ENCODE measurements at places on chromosomes 6 and 20.

DNA sequence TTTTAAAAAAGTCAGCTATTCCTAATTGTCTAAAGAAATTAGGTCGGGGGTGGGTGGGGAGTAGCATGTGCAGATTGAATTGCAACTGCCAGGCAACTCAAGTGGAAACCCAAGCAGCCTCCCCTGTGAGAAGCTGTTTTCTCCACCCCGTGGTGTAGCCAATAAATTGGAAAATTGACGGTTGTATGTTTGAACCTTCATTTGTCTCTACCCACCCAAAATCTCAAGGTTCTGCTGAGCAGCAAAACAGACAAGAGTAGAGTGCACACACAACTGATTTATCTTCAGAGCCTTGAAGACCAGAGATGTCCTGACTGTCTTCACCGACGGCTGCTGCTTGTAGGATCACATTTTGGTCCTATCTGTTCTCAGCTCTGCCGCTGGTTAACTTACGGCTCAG is 88.5 kb downstream of the DTD1 start:
- no peak for DNase-seq

DNA sequence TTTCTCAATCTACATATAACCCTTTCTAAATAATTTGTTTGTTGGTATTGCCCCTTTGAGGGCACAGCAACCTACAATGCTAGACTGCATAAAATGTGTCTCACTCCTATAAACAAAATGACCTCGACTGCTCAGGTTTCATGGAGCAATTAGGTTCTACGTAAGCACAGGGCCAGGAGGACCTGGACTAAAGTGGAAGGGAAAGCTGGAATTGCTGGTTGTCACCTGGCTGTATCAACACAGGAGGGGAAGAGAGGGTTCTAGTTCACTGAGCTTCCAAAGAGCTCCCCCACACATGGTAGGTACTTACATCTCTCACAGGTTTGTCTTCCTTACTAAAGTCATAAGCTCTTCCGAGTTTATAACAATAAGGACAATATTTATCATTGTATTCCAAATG is 51.0 kb downstream of the NCOA6 start:
- DNase-seq: no peak

DNA sequence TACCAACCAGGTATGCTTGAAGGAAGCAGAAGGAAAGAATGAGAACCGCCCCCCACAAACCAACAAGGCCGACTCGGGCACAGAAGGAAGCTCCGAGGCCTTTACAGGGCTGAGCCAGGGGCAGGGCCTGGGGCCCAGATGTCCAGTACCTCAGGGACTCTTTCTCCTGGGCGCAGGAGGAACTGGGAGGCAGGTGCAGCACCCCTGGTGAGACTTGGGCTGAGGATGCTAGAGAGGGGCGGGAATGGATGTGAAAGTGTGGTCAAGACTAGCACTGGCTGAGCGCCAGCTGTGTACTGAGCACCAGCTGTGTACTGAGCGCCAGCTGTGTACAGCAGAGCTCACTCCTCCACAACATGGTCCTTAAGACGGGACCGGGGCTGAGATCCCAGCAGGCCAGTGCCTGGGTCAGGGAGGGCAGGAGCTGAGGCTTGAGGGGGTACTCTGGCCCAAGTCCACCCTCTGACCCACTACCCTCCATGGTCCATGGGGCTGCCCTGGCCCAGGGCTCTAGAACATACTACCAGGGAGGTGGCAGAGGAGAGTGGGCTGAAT is 369.4 kb downstream of the TAF4 start:
- DNase-seq: no peak

- DNase-seq: peak; percentile 21
Measured at GRCh38 chr6:129114636-129115391, 231.9 kb downstream of the LAMA2 start.

DNA sequence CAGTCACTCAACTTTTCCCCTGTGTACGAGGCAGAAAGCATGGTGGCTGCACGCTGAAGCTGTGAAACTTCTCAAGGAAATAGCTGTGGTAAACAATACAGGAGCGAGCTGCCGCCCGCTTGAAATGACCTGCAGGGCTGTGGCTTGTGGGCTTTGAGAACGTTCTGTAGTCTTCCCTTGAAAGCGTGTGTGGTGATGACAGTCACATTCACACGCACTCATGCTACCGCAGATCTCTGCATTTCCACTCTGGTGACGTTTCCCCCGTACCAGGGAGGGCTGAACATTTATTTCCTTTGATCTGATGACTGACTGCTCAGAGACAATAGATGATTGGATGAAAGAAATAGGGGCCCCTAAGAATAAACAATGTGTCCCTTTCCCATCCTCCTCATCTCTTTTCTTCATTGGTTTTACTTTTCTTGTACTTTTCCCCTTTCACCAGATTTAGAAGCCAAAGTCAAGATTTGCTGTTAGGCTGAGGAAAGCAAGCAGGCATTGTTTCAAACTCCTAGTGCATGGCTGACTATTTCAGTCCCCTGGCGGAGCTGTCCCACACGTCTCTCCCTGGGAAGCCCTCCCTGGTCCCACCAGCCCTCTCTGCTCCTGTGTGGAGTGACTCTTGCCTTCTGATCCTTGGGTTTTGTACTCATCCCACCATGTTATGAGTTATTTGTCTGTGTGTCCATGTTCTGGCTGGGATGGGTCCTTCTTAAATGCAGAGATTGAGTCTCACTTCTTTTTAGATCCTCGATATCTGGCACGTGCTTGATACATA is 3.9 kb downstream of the SYTL3 start:
- DNase-seq: peak; percentile 52

DNA sequence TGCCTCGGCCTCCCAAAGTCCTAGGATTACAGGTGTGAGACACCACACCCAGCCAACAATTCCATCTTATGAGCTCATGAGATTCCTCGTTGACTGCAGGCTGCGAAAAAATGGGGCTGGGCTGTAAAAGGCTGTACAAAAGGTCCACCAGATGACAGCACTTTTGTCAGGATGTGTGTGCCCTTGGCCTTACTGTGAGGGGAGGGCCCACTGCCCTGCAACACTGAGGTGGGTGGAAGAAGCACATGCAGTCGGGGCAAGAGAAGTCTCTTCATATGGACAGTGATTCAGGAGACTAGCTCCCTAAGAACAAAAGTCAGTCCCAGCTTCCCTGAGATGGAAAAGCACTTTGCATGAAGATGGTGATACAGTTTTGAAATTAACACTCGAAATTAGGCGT is 50.5 kb downstream of the KCTD20 start:
- DNase-seq: peak; percentile 17

DNA sequence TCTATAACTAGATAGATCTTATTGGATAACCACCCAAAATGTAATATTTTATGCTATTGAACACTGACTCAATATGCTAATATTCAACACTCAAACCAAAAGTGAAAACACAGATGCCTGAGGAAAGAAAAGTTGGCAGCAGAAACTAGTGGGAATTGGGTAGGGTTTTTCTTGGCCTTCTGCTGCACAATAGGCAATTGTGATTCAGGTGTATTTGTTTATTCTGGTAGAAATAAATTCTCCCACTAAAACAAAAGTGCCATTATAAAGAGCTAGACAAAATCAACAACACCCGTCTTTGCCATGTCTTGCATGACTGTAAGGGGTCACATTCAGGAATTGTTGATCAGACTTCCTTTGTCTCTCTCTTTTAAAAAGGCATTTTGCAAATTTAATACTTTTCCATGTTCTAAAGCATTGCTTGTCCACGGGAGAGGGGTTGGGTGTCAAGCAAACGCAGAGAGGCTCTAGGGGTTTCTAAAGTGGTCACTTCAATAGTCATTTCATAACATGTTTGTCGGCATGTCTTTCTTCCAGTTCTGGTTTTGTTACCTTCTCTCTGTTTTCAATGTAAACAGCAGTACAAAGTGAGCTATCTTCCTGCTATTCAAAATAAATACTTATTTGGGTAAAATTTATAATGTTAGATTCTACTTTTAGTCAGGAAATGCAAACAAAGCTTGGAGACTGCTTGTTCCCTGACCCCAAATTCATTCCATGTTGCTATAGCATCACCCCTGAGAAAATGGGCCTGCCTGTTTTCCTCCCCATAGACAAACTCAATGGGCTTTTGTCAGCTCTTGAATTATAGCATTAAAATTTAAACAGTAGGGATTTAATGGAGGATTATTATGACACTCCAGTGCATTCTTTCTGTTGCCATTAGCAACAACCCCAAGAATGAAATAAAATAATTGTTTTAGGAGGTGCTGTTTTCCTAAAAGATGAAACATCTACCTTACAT is 217.0 kb upstream of the CCN2 start:
- DNase-seq: no peak

DNA sequence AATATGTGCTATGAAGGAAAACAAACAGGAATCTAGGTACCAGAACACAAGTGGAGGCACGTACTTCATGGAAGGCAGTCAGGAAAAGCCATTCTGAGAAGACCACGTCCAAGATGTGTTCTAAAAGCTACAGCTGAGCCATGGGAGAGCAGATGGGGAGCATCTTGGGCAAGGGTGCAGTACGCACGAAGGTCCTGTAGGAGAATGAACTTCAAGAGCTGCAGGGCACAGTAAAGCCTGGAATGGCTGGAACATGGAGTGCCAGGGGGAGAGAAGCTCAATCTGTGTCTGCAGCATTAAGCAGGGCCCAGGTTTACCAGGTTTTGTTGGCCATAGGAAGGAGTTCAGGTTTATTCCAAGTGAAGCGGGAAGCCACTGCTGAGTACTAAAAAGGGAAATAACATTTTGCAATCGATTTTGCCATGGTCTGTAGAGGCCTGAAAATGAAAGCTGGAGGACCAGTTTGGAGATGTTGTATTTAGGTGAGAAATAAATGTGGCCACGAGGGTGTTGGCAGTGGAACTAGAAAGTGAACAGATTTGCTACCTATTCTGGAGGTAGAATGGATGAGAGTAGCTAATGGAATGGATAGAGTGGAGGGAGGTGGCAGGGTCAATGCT is 29.9 kb downstream of the ADTRP start:
- DNase-seq: peak; percentile 86

DNA sequence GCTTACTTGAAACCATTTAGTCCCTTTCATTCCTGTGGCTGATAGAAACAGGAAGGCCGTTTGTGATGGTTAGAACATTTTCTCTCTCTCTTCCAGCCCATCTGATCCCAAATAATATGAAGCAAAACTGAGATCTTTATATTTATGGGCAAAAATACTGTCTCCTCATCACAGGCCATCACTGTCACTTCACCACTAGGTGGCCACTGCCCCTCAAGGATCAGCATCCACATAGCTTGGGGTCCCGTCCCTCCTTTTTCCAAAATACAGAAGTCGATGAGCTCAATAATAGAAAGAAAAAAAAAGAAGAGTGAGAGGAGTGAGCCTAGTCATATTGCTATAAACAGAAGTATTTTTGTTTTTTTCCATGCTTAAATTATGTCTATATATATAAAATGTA is 46.4 kb upstream of the LAMP5 start:
- DNase-seq: peak; percentile 37

GRCh38 chr20:48186915-48187314 is 401.6 kb upstream of the SULF2 start:
- DNase-seq: no peak

DNA sequence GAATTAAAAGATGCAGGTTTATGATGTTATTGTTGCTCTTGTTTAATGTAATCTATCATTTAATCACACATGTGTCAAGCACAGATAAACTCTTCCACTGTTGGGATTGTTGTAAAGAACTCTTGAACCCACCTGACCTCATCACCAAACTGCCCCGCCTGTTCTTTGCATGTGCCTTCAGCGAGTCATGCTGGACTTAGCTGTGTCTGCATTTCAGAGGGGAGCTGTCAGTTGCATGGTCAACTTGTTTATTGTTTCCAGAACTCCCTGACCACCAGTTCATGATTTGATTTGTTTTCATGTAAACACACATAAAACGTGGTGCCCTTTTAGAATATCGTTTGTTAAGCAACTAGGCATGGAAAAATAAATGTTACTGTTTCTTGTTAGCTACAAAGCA is 93.6 kb downstream of the KHDC1L start:
- no peak for DNase-seq

GRCh38 chr6:105120570-105120969 is 59.2 kb downstream of the POPDC3 start:
- no peak for DNase-seq

GRCh38 chr6:43304361-43304760 is 4.3 kb downstream of the CRIP3 start:
- no peak for DNase-seq

- no peak for DNase-seq
Measured at GRCh38 chr6:56033401-56033800, 158.0 kb upstream of the BMP5 start.

- no peak for DNase-seq
Measured at GRCh38 chr20:56875052-56875659, 246.1 kb downstream of the TFAP2C start.

DNA sequence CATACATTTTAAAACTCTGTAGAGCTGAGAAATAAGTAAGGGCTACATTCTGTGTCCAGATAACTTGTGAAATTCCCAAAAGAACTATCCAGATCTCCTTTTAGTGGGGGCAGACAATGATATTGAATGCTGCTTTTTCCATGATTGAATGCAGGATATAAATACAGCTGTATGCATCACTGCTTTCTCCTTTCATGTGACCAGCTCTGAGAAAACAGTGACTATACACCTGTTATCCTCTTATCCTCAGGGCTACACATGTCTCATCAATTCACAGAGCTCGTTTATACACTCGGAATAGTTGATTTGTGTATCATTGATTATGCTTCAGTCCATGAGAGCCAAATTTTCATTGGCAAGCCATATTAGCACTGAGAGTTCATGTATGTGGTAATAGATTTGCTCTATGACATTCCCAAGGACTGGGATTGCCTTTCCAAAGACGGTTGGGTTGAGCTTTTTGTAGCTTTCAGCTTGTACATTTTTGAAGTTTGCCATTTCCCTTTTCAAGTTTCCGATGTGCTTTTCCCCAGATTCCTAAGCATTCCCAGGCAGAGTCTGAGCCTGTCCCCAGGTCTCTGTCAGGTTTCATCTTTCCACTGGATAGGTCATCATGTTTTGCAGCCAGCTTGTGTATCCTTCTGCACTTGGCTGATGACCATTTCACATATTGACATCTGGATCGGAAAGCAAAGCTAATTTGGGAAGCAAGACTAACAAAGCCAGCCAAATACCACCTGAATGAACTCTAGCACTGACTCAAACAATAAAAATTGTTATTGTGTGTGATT is 97.7 kb downstream of the RFX6 start:
- no peak for DNase-seq

DNA sequence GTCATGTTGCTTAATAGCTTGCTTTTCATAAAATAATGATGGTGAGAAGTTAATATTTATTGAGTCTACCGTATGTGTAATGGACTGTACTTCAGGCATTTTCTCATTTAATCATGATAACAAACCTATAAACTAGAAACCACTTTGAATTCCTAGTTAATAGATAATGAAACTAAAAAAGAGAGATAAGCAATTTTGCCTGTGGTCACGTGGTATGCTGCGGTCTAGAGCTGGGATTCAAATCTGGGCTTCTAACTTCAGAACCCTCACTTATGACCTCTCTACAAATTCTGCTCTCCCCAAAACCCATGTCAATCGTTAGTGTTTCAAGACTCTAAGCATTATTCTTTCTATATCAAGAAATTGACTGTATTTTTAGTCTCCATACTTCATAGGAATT is 700.7 kb downstream of the PRKN start:
- DNase-seq: no peak

All from inflammatory macrophage treated with lipopolysaccharide for 4 hours (primary cell).